ENCODE measurements at places on chromosomes 12 and 14.

DNA sequence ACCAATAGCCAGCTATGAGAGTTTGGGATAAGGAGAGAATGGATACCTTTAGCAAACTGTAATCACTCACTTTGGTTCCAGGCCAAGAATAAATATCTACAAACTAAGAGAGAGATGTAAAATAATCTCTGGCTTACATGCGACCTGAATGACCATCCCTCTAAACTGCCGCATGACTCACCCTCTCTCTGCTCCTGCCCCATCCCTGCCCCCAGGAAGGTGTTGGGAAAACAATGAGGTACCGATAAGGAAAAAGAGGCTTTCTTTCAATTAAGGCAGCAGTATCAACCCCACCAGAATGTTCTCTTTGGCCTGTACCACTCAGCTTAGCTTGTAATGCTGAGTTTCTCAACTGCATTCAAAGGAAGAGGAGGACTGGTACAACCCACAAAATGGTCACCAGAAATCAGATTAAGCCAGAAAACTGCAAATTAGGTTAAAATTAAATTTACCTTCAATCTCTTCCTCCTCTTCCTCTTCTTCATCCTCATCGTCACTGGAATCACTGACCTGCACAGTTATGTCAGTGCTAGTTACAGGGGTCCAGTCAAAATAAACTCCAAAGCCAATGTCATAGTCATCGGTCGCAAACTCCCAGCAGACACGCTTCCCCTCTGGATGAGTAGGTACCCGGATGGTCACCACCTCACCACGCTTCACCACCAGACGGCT lies 22.0 kb downstream of the GSTZ1 start:
- DNase-seq: no peak

DNA sequence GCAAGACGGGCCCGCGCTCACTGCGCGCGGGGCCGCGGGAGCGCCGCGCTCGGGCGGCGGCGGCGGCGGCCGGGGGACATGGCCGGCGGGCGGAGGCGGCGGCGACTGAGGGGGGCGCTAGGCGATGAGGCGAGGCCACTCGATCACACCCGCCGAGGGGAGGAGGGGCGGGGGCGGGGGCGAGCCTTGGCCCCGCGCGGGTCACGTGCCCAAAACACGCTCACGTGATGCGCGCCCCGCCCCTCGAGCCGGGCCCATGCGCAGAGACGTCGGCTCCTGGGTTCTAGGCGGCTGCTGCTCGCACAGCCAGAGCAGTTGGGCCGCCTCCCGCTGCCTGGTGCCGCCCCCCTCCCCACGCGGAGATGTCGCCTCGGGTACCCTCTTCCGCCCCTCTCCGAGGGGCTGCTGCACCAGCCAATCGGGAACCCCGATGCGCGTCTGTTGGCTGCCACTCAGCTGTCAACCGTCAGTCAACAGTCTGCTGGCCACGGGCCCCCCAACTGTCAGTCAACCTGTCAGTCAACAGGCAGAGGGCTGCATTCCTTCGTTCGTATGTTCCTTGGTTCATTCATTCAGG lies at the start of gene SPPL3:
SPPL3 (minus strand) TSS at position 162 of the 577 bp plus-strand sequence. CDS start 491 bp downstream, outside the sequence.
- DNase-seq: peak; percentile 78

GRCh38 chr14:94568186-94568585 lies 6.9 kb downstream of the SERPINA4 start:
- DNase-seq: no peak

GRCh38 chr12:86122846-86123468 lies 133.2 kb downstream of the MGAT4C start:
- DNase-seq: no peak

DNA sequence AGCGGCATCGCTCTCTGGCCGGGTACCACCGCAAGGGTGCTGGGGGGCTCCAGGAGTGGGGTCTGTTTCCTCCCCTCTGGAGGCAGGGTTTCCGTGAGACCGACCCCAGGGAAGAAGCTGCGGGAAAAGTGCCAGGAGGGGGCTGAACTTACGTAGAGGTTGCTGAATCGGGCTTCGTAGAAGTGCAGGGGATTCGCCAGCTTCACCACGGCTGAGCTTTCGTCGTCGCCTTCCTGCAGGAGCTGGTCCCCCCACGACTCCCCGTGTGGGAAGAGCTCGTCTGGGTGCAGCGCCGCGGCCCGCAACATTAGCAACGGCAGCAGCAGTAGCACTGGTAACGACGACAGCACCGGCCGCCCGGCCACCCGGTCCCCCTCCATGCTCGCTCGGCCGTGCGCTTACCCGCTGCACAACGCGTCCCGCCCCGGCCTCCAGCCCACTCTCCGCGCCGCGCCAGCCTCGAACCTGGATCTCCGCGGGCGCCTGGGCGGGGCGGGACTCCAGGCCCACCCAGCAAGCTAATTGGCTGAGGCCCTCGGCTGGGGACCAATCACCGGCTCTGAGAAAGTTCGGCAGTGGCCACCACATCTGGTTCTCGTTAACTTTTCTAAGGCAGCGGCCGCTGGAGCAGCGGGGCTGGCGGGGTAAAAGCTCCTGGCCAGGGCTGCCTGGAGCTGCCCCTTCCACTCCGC lies at the start of gene NID2:
NID2 (minus strand) TSS at position 445 of the 692 bp plus-strand sequence; CDS start at position 380, 65 bp downstream.
- DNase-seq: peak; percentile 63

GRCh38 chr14:51093371-51094281 lies 1.3 kb downstream of the TRIM9 start:
- DNase-seq: peak; percentile 23

GRCh38 chr12:74119811-74120362 lies 417.7 kb upstream of the ATXN7L3B start:
- DNase-seq: no peak

DNA sequence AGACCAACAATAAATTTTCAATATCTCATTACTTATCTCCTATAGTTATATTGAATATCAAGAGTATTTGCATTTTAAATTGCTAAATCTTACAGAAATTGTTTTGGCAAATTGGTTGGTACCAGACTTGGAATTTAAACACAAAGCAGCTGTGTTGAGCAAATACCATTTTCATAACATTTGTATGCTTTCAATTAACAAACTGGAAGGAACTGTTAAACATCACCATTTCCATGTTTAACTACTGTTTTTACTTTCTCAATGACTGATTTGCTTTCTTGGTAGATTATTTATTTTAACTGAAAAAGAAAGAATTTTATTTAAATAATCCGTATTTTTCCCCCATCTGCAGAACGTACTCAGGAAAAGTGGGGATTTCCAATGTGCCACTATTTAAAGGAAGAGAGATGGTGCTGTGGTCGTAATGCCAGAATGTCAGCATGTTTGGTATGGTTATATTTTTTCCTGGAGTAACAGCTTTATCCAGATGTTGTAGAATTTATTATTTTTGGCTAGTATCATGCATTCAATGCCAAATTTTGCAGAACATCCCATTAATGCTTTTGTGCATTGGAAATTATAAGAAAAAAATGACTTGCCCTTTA lies 72.3 kb downstream of the METTL25 start:
- no peak for DNase-seq

DNA sequence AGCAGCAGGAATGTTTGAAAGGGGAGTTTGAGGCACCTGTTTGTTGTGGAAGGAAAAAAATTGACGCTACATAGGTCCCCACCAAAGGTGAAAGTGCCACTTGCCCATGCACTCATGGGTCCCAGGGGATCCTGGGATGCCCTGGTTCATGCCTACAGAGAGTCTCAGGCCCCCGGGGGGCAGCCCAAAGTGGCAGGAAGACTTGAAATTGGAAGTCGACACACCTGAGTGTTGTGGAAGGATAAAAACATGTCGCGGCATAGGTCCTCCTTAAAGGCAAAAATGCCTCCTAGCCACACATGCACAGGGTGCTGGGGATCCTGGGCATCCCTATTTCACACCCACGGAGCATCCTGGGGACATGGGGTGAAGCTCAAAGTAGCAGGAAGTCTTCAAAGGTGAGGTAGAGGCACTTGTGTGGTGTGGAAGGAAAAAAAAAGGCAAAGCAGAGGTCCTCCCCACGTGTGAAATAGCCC lies 576.1 kb downstream of the ALG10 start:
- no peak for DNase-seq

DNA sequence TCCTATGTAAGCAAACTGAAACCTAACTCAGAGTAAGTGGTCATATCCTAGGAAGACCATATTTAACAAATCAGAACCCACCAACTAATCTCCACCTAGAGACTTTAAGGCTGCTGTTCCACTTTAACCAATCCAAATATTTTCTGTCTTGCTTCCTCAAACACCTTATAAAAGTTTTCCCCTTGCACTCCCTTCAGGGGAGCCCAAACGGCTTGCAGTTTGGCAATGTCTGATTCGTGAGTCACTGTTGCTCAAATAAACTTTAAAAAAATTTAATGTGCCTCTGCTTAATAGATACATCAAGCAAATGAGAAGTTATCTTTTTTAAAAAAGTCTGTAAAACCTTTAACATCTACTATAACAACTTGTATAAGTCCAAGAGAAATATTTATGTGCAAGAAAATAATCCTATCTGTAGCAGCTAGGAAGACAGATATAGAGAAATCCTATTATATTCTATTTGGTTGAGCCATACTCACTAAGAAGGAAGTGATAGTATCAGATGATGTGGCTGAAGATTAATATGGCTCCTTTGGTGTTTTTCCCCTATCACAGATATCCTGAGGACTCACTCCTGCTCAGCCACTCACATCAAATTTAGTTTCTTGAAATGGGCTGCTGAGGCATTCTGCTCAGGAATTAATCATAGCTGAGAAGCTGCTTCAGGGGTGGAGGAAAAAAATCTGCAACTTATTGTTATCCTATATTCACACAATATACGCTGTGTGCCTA lies 65.1 kb upstream of the DUSP6 start:
- no peak for DNase-seq

DNA sequence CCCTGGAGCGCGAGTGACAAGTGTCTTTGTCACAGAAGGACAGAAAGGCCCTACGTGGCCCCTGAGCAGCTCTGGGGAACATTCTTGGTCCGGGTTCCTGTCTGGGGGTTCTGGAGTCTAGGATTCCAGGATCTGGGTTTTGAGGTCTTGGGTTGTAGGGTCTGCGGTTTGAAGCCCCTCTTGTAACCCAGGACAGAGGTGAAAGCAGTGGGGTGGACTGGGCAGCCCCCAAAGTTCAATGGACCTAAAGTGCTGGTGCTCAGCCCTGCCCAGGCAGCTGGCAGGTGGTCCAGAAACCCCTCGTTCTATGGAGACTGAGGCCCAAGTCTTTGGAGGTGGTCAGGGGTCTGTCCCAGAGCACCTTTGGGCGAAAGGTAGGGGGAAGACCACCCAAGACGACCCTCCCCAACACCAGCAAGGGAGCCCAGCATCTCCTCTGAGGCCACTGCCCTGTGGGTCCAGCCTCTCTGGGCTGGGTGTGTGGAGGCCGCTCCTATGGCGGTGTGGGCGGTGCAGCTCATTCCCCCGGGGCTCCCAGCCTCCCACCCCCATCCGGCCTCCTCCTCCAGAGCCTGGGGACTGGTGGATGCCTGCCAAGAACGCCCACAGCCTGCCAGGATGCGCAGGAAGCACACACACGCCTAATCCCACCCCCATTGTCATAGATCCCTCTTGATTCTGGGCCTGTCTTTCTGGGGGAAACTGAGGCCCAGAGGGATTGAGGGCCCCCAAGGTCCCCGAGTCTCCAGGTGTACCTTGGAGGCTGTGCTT lies 30.2 kb upstream of the ANKRD9 start:
- no peak for DNase-seq

GRCh38 chr12:56190695-56191155 lies 1.4 kb upstream of the SMARCC2 start:
- no peak for DNase-seq

DNA sequence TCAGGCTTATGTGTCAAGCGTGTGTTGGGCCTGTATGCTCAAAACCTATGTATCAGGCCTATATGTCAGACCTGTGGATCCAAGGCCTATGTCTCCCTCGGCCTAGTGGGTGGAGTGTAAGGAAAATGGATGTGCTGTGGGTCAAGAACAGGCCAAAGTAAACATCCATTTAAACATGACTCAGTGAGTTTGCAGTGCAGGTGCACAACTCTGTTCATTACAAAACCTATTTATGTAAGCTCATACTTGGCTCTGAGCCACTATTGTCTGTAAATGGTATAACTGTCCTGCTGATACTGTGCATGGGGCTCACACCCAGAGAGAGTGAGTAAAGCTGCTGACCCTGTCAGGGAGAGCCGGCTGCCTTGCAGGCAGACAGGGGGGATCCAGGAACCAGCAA lies 249.7 kb upstream of the AVPR1A start:
- DNase-seq: no peak

DNA sequence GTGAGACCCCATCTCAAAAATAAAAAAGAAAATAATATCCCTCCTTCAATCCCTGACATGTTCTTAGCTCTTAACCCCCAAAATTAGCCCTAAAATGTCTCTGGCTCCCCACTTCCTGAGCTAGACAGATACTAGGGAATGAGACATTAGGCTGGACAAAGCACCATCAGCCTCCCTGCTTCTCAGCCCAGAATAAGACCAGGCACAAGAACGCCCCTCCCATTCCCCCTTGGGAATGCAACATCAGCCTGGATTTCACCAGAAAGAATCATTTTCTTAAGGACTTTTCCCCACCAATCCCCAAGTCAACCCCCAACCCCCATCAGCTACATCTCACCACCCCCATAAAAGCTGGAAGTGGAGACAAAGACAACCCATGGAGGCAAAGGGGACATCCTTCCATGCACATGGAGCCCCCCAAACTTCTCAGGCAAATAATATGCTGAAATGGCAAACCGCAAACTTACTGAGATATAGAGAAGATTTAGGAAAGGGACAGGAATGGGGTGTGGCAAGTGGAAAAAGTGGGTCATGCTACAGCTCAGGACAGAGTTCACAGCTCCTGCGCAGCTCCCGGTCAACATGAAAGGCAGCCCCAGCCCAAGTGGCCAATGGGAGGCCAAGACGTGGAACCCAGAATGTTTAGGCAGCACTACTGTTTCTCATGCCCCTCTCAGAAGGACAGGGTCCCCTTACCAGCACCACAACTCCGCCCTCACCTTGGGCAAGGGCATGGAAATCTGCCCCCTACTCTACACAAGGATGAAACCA lies 2.7 kb downstream of the CHD4 start:
- no peak for DNase-seq

- no peak for DNase-seq
These were observed 157.9 kb downstream of the PAWR start for GRCh38 chr12:79532907-79533288.

GRCh38 chr12:114665411-114666260 lies 18.3 kb downstream of the TBX3 start:
- no peak for DNase-seq

GRCh38 chr14:22383515-22384166 lies 205.4 kb downstream of the DAD1 start:
- no peak for DNase-seq

GRCh38 chr14:66650491-66650911 lies 142.6 kb downstream of the GPHN start:
- DNase-seq: no peak

DNA sequence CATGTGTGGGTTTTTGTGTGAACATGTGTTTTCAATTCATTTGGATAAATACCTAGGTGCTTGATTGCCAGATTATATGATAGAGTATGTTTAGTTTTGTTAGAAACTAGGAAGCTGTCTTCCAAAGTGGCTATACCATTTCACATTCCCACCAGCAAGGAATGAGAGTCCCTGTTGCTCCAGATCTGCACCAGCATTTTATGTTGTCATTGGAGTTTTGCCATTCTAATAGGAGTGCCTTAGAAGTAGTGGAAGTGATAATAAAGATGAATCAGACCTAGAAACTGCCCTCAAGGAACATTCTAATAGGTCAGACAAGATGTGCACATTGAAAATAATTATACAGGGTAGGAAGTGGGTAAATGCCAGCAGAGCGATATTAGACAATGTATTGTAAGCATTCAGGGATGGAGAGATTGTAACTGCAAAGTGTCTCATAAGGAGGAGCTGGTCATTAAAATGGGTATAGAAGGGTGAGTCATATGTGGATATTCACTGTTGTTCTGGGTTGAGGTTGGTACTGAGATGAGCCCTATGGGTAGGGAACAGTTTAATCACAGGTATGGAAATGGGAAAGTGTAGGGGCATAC lies 71.4 kb downstream of the MNAT1 start:
- DNase-seq: no peak
